Keratinocyte (primary cell): ENCODE measurements at places on chromosomes 2 and 18. TPM values are rescaled to one million over a fixed set of nuclear protein-coding genes. Genes with fewer than 3 reads are reported as not detected.

Gene DSG3
- 172 to 488 TPM (median 259 TPM) in 3 replicates for polyA plus RNA-seq

Gene FER1L5
- 0.01 to 0.03 TPM (median 0.01 TPM) in 3 replicates for polyA plus RNA-seq

Gene ANKRD30B
- polyA plus RNA-seq: not detected in 3 replicates

Gene CFAP221
- not detected in 3 replicates for polyA plus RNA-seq

Gene RNU2-63P
- polyA plus RNA-seq: 2.4 TPM in 1 of 3 replicates, not detected in the others

Gene SLC14A1
- 0.06 to 0.23 TPM in 2 of 3 replicates, not detected in the other for polyA plus RNA-seq

Gene BOLL
- polyA plus RNA-seq: not detected in 3 replicates

Gene TUBA3D
- not detected in 3 replicates for polyA plus RNA-seq

Gene HTR2B
- not detected in 3 replicates for polyA plus RNA-seq

Gene LRRC30
- not detected in 3 replicates for polyA plus RNA-seq

Gene DNAJC27
- polyA plus RNA-seq: 2.8 to 3.4 TPM (median 2.9 TPM) in 3 replicates

Gene CD226
- 0.50 to 1.3 TPM (median 1.1 TPM) in 3 replicates for polyA plus RNA-seq

Gene ACADL
- 0.03 to 0.17 TPM (median 0.10 TPM) in 3 replicates for polyA plus RNA-seq

Gene GKN2
- 0.08 TPM in 1 of 3 replicates, not detected in the others for polyA plus RNA-seq

Gene ADCYAP1
- polyA plus RNA-seq: not detected in 3 replicates

Gene OXER1
- polyA plus RNA-seq: not detected in 3 replicates

Gene CCDC141
- not detected in 3 replicates for polyA plus RNA-seq

Gene SLC38A11
- polyA plus RNA-seq: not detected in 3 replicates

Gene GPR75
- polyA plus RNA-seq: 2.1 to 2.7 TPM (median 2.2 TPM) in 3 replicates

Gene VAMP5
- polyA plus RNA-seq: 9.3 to 24.1 TPM (median 11.0 TPM) in 3 replicates

Gene FBXO41
- polyA plus RNA-seq: 4.1 to 5.2 TPM (median 4.5 TPM) in 3 replicates

Gene IL36RN
- 1.7 to 7.9 TPM (median 3.9 TPM) in 3 replicates for polyA plus RNA-seq

Gene NMS
- polyA plus RNA-seq: not detected in 3 replicates

Gene GALR1
- polyA plus RNA-seq: not detected in 3 replicates

Gene SP110
- polyA plus RNA-seq: 23.9 to 32.3 TPM (median 26.5 TPM) in 3 replicates

Gene CRYBA2
- not detected in 3 replicates for polyA plus RNA-seq

Gene EPB41L5
- 13.3 to 17.8 TPM (median 15.6 TPM) in 3 replicates for polyA plus RNA-seq

Gene IL36B
- 0.14 to 0.21 TPM (median 0.14 TPM) in 3 replicates for polyA plus RNA-seq

Gene TCF7L1
- polyA plus RNA-seq: 0.82 to 2.6 TPM (median 1.0 TPM) in 3 replicates

Gene EPC2
- polyA plus RNA-seq: 9.4 to 13.1 TPM (median 9.6 TPM) in 3 replicates

Gene AQP12B
- not detected in 3 replicates for polyA plus RNA-seq

Gene RBKS
- polyA plus RNA-seq: 1.5 to 1.9 TPM (median 1.8 TPM) in 3 replicates

Gene LOXHD1
- polyA plus RNA-seq: not detected in 3 replicates

Gene CDH2
- polyA plus RNA-seq: 0.27 to 0.71 TPM (median 0.46 TPM) in 3 replicates

Gene GORASP2
- 120 to 160 TPM (median 125 TPM) in 3 replicates for polyA plus RNA-seq

Gene SERPINB13
- 15.5 to 69.8 TPM (median 44.6 TPM) in 3 replicates for polyA plus RNA-seq

Gene GAL3ST2
- 0.05 TPM in 1 of 3 replicates, not detected in the others for polyA plus RNA-seq

Gene TRIM43
- not detected in 3 replicates for polyA plus RNA-seq

Gene TCF23
- polyA plus RNA-seq: not detected in 3 replicates

Gene RAB6C
- 0.02 TPM in 1 of 3 replicates, not detected in the others for polyA plus RNA-seq

Gene MYO5B
- polyA plus RNA-seq: 6.5 to 7.7 TPM (median 6.8 TPM) in 3 replicates

Gene TNFAIP6
- polyA plus RNA-seq: 0.12 to 0.21 TPM in 2 of 3 replicates, not detected in the other

Gene ASB18
- polyA plus RNA-seq: not detected in 3 replicates

Gene ANKRD62
- not detected in 3 replicates for polyA plus RNA-seq

Gene RAD51AP2
- 0.01 to 0.12 TPM (median 0.12 TPM) in 3 replicates for polyA plus RNA-seq

Gene PROKR1
- polyA plus RNA-seq: 0.01 TPM in 1 of 3 replicates, not detected in the others

Gene AGXT
- not detected in 3 replicates for polyA plus RNA-seq

Gene UBXN2A
- polyA plus RNA-seq: 5.7 to 11.7 TPM (median 10.1 TPM) in 3 replicates

Gene HK2
- polyA plus RNA-seq: 20.3 to 27.1 TPM (median 23.2 TPM) in 3 replicates

Gene ARHGAP25
- polyA plus RNA-seq: 15.9 to 28.6 TPM (median 25.3 TPM) in 3 replicates

Gene KRTCAP3
- 8.6 to 22.9 TPM (median 14.7 TPM) in 3 replicates for polyA plus RNA-seq

Gene TCF4
- 9.7 to 19.3 TPM (median 13.2 TPM) in 3 replicates for polyA plus RNA-seq

Gene IL18R1
- 1.5 to 1.7 TPM (median 1.6 TPM) in 3 replicates for polyA plus RNA-seq

Gene NT5C1B
- not detected in 3 replicates for polyA plus RNA-seq

Gene GKN1
- polyA plus RNA-seq: 0.15 to 0.75 TPM (median 0.49 TPM) in 3 replicates
